ENCODE measurements at places on chromosomes 2 and 18. TPM values are rescaled to one million over a fixed set of nuclear protein-coding genes. Genes with fewer than 3 reads are reported as not detected.

GRCh38 chr2:36512705-36513104, 85.3 kb downstream of the FEZ2 start:
- DNase-seq, result no peak

GRCh38 chr2:73307720-73308119, 14.4 kb upstream of the EGR4 start:
- DNase-seq, result no peak

- no peak for DNase-seq
These were observed 438.1 kb upstream of the SMIM21 start for GRCh38 chr18:75865639-75866038.

DNA sequence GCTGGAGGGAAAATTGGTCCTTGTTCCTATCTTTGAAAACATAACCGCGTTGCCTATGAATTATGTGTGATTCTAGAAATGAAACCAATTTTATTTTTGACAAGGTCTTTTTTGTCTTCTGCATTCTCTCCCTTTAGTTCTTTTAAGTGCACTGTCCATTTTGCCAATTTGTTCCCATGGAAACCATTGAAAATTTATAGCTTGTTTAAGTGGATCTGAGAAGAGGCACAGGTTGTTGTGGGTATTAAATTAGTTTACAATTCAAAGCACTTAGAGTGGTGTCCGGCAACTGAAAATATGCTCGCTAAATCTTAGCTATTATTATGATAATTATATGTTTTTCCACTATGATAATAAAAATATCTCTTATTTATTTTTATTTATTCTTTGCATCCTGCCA, 107.5 kb upstream of the FSHR start:
- DNase-seq, result no peak

- peak; percentile 83 for DNase-seq
These were observed 19.3 kb upstream of the ALK start for GRCh38 chr2:29940706-29941105.

DNA sequence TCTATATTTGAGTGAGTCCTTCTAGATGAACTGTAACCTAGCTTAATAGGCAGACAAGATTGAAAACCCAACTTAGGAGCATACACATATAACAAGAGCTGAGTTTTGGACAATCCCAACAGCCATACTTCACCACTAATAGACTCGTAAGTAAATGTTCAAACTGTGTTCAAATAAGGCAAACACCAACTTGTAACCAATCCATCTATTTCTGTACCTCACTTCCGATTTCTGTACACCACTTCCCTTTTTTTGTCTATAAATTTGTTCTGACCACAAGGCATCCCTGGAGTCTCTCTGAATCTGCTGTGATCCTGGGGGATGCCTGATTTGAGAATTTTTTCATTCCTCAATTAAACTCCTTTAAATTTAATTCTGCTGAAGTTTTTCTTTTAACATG, 1149.1 kb upstream of the NRXN1 start:
- no peak for DNase-seq

DNA sequence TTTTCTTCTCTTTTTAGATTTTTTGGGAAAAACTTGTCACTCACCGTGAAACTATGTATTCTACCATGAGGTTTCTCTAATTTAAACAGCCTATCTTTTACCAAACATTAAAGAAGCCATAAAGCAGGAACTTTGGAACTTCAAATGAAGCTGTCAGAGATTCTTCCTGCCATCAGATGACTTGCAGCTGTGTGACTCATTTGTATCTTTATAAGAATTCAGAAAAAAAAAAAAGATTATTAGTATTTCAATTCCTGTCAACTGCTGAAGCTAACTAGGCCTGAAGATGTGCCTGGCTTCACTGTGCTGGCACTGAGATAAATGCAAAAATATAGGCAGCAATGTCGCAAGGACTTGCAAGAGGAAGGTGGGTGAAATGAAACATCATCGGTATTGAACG, 1399.1 kb upstream of the PIK3C3 start:
- DNase-seq, result no peak

DNA sequence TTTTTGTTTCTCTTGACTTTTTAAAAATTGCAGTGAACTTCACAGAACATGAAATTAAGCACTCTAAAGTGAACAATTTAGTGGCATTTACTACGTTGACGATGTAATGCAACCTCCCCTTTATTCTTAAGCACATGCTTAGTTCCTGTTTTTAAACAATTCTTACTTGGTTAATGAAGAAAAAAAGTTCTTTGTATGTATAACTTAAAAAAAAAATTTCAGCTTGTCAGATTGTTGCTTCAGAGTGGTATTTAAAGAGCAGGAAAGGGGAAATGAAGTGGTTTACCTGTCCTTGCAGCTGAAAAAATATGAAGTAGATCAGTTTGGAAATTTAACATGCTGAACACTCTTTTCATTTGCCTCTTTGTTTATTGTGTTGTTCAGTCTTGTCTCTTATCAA, 95.7 kb upstream of the RASGRP3 start:
- DNase-seq, result no peak

Gene ALLC
- not detected for total RNA-seq

Gene SOWAHC
- total RNA-seq, result 23.0 TPM

Gene TLX2
- not detected for total RNA-seq

Gene CFC1
- total RNA-seq, result not detected

Gene FARSB
- total RNA-seq, result 13.6 TPM
